ENCODE measurements at places on chromosomes 13 and 19.

GRCh38 chr19:33157906-33158305, 26.0 kb downstream of the WDR88 start:
- no peak for DNase-seq

- DNase-seq, result no peak
These were observed 50.8 kb downstream of the MBD3L2B start for GRCh38 chr19:6970443-6970842.

DNA sequence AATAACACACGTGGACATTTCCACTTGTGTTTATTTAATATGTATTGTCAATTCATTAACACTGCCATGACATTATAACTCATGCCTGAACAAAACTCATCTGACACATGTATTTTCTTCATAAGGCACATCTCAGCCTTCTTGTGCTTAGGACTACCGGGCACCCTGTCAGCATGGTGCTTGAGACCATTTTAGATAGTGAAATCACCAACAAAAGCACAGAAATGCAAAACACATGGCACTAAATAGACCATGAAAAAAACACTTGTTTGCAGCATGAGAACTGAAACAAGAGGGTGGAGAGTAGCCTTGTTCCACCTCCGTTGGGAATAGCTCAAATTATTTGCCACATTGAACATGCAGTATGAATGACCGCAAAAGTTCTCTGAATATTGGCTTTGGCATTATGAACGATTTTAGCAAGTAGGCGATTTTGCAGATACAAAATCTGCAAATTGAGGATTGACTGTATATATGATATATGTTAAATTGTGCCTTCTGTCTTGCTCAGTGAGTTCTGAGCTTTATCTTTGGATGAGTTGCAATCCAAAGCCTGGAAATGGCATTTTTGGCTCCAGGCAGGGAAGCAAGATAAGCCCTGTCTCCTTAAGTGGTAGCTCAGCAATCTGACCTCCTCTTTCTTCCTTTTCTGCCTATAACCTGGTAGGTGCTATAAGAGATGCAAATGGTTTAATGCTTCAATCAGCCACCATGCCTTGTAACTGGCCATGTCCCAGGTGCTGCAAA, 328.2 kb downstream of the HS6ST3 start:
- DNase-seq, result no peak

GRCh38 chr13:113589961-113590339, 5.4 kb downstream of the TFDP1 start:
- DNase-seq, result no peak

DNA sequence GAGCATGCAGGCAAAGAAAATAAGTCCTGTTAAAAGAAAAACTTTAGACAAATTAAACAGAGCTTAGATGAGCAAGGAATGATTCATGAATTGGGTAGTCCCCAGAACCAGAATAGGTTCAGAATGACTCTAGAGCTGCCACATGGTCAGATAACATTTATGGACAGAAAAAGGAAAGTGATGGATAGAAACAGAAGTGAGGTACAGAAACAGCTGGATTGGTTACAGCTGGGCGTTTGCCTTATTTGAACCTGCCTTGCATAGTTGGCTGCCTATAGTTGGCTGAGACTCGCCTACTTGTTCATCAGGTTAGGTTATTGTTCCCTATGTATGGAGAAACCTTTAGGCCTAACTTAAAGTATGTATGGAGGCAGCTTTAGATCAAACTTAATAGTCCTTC, 35.4 kb downstream of the WDFY2 start:
- no peak for DNase-seq

DNA sequence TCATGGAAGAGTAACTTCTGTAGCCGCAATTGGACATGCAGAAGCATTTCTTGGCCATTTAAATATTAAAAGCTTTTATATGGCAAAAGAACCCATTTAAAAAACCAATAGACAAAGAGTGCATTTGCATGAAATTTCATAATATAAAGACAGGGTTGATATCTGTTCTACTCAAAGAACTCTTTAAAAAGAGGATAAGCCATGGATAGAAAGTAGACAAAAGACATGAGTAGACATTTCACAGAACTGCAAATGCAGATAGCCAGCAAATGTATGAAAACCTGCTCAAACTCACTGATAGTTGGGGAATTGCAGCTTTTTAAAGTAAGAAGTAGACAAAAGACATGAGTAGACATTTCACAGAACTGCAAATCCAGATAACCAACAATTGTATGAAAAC, 218.1 kb downstream of the SHISA2 start:
- DNase-seq, result no peak

- no peak for DNase-seq
These were observed 11.4 kb upstream of the PEPD start for GRCh38 chr19:33532859-33533460.

GRCh38 chr19:21604951-21605476, 99.6 kb downstream of the ZNF429 start:
- no peak for DNase-seq

DNA sequence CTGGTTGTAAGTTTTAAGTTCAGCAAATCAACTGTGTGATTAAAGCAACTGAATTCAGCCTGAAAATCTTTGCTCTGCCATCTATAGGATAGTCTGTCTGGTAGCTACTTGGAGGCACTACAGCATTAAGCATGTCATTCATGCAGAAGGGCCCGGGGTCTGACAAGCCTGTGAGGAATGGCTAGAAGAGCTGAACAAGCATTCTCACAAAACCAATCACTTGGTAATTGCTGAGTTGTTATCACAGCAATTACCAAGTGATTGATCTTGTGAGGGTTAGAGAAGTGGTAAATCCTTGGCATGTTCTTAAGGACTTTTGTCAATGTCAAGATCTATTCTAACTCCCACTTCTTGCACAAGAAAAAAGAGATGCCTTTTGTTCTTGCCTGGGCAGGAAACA, 356.1 kb downstream of the FGF14 start:
- DNase-seq, result no peak

DNA sequence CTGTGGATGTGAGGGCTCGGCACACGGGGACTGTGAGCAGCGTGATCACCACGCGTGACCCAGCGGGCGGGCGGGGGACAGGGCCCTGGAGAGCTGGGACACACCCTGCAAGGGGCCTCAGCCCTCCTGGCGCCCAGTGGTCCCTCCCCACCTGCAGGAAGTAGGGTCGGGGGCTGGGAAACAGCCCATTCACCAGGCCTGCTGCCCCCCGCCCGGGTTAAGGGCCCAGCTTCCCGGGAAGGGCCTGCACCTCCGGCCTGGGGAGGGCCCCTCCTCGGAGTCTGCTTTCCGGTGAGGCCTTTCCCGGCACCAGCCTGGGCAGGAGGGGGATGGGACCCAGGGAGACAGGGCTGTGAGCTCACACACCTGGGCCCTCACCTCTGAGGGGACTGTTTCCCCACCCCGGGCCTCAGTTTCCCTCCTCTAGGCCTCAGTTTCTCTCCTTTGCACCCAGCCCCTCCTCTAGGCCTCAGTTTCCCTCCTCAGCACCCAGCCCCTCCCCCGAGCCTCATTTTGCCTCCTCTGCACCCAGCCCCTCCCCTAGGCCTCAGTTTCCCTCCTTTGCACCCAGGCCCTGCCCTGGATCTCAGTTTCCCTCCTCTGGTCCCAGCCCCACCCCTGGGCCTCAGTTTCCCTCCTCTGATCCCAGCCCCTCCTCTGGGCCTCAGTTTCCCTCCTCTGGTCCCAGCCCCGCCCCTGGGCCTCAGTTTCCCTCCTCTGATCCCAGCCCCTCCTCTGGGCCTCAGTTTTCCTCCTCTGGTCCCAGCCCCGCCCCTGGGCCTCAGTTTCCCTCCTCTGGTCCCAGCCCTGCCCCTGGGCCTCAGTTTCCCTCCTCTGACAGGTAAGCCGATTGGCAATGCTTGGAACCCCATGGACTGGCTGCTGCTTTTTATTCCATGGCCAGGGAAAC, 1.9 kb upstream of the MADCAM1 start:
- no peak for DNase-seq

GRCh38 chr13:73324842-73325722, 266.3 kb downstream of the KLF5 start:
- DNase-seq, result no peak
